ENCODE measurements at places on chromosomes 13 and 19.
A peak's percentile ranks its signal among the peaks of the same experiment; 100 is the strongest.

DNA sequence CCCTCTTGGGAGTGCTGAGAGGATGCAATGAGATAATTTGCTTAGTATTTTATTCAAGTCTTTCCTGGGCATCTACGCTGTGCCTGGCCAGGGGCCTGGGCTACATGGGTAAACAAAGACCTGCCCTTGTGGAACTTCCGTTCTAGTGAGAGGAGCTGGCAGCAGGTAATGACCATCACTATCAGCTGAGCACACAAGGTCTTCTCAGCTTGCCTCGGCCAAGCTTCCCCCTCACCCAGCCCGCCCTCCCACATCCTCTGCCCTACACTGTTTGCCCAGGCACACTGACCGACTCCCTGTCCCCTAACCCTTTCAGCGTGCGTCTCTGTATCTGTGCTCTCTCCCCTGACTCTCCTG is 8.6 kb upstream of the FKRP start:
- no peak for DNase-seq

- DNase-seq, result no peak
These were observed 31.3 kb upstream of the ISYNA1 start for GRCh38 chr19:18469069-18469846.

- DNase-seq, result no peak
These were observed 11.9 kb upstream of the SPATA13 start for GRCh38 chr13:24148414-24149235.

DNA sequence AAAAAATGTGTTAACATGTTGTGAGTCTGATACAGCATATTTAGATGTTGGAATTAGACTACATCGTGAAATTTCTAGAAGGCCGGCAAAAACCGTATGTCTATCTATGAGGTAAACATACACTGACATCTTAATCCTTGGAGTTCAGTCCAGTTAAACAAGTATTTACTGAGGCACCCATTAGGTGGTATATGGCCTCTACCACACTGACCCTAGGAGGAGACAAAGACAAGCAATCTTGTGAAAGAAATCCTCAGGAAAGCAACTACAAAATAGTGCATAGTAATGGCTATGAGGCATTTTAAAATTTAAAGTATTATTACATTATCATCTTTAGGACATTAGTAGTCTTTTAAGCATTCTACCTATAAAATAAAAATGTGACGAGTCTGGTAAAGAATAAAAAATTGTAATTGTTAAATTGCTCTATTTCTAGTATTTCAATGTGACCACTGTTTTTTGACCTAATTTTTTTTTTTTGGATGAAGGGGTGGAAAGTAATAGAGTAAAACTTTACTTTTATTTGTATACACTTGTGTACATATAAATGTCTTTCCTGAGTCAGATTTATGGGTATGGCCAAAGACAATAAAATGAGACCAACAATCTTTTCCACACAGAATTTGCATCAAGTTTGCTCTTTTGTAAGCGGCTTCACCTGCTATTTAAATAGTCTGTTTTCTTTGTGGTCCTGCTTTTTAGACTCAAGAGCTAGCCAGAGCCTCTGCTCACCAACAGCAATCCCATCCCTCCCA is 50.5 kb downstream of the KATNAL1 start:
- no peak for DNase-seq

DNA sequence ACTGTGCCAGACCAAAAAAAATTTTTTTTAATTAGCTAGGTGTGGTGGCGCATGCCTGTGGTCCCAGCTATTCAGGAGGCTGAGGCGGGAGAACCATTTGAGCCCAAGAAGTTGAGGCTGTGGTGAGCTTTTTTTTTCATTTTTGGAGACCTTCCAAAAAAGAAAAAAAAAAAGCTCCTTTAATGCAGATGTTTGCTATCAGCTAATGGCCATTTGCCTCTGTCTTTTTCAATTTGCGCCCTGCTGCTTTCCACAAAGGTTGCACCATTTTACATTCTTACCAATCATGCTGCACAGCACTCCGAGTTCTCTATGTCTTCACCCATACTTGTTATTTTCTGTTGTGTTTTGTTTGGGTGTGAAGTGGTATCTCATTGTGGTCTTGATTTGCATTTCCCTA is 15.6 kb upstream of the SMARCA4 start:
- no peak for DNase-seq

DNA sequence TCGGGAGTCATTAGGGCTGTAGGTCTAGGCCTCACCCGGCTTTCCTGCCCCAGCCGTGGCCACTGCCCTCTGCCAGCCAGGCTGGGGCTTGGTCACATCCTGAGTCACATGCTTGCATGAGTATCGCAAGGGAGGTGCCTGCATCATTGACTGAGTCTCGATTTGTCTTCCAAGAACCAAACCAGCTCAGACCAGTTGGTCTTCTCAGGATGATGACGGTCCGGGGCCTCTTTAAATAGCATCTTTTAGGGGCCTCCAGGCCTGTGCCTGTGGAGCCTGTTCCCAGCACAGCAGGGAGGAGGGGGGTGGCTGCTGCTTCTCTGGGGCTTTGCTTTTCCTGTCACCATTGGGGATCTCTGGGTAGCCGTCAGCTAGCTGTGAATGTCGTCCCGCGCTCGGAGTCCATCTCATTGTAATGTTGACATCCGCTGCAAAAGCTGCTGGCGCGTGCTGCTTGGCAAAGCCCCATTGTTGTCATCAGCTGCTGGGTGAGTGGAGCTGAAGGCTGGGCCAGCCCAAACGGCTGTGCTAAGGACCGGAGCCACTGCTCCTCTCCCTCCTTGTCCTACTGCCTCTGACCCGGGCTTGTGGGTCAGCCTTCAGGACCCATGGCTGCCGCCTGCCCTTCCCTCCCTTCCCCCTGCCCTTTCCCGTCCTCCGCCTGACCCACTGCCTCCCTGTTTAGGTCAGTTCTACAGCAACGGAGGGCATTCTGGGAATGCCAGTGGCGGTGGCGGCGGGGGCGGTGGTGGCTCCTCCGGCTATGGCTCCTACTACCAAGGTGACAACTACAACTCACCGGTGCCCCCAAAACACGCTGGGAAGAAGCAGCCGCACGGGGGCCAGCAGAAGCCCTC is 14.3 kb upstream of the QTRT1 start:
- no peak for DNase-seq

DNA sequence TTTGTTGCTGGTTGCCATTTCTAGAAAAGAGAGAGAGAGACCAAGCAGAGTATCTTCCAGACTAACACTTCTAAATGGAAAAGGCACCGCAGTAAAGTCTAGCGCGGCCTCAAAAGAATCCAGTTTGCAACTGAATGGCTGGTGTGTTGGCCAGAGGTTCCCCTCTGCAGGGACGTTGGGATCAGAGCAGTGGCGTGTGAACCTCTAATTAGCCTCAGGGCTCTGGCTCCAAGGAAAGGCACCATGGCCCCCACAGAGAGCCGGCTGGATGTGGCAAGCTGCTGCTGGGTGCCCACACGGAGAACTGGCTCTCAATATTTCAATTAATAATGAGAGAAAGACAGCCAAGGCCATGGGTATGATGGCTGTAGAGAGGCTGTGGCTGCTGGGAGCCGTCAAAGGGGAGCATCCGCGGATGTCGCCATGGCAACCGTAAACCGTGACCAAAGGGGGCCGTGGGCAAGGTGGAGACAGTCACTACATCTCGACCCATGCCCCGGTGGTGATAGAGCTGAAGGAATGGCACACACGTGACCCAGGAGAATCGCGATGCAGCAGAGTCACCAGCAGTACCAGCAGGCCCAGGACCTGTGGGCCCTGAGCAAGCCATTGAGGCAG is 9.5 kb downstream of the VSTM2B start:
- no peak for DNase-seq

DNA sequence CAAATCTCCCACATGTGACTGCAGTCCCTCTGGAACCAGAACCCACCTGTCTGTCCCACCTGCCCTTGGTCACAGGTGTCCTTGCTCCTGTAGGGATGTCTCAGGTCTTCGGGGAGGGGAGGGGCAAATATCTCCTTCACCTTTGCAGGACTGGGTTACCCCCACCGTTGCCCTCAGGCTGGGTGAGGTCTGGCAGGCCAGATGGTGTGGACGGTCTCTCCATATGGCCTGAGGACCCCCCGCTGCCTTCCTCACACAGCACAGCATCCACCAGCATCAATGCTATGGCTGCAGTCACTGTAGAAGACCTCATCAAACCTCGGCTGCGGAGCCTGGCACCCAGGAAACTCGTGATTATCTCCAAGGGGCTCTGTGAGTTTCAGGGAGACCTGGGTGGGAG is 10.0 kb downstream of the SLC5A5 start:
- no peak for DNase-seq

GRCh38 chr19:33300009-33300893 is 2.1 kb downstream of the CEBPA start:
- peak; percentile 60 for DNase-seq

DNA sequence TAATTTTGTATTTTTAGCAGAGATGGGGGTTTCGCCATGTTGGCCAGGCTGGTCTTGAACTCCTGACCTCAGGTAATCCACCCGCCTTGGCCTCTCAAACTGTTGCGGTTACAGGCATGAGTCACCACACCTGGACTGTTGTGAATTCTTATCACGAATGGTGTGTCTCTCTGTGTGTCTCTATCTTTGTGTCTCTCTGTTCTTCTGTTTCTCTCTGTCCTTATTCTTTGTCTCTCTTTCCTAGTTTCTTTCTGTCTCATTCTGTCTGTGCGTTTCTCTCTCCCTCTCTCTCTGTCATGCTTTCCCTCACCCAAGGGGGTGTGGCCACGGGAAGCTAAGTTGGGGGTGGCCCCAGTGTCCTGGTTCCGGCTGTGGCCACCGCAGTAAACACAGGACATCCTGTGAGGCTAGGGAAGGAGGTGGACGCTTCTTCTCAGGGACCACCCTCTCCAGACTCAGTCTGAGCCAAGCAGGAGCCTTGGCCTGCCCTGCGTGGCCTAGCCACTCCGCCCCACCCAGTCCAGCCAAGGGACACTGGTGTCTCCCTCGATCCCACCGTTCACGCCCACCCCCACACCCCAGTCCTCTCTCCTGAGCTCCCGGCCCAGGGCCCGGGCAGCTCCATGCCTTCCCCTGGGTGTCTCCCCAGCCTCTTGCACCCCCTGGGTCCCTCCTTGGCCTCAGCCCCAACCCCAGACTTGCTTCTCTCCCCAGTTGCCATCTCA is 3.9 kb upstream of the PRX start:
- DNase-seq, result no peak

- no peak for DNase-seq
These were observed 168.6 kb downstream of the POSTN start for GRCh38 chr13:37429976-37430375.

GRCh38 chr13:73702419-73703071 is 431.7 kb downstream of the KLF12 start:
- DNase-seq, result no peak

GRCh38 chr19:52592301-52592700 is 22.2 kb downstream of the ZNF701 start:
- no peak for DNase-seq

DNA sequence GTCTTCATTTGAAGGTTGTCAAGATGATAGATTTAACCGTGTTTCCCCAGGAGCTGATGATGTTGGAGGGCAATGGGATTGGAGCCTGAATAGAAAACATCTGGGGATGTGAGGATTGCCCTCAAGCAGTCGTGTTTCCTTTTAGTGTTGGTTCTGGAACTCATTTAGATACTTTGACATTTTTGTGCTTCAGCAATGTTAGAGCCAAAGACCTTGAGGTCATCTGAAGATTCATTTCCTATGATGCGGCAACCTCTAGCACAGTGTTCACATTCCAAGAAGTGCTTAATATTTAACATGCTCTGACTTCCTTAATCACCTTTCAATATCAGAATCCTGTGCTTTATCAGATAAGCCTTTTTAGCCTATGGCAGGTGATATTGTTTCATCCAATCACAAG is 82.7 kb downstream of the SLC10A2 start:
- DNase-seq, result no peak

GRCh38 chr19:8459520-8460270 is 14.9 kb downstream of the HNRNPM start:
- no peak for DNase-seq

- DNase-seq, result no peak
These were observed 16.8 kb upstream of the ADGRE2 start for GRCh38 chr19:14795078-14795721.

- no peak for DNase-seq
These were observed 5.2 kb upstream of the ZNF20 start for GRCh38 chr19:12145348-12145747.

DNA sequence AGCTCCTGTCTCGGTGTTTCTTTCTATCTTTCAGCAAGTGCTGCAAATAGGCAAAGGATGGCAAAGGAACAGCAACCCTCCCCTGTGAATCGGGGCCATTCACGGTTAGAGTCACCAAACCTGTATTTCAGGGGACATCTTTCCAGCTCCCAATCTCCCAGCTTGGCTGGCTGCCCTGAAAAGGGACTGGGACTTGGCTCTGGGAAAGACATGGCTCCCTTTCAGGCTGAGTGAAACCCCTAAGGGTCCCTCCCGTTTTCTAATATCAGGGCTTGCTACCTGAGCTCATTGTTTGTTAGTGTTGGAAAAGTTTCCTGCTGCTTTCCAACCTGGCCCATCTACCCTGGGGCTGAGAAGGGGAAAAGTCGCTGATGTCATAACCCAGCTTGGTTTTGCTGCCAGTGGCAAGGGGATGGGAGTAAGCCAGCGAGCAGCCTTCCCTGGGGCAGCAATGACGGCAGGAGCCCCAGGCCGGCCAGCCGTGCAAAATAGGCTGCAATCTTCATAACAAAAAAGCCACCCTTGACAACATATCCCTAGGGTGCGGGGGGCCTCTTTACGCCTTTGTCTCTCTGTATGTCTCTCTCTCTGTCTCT is 29.9 kb downstream of the SERP2 start:
- no peak for DNase-seq
